Placental pericyte (primary cell): ENCODE measurements at places on chromosomes 12 and 14. TPM values are rescaled to one million over a fixed set of nuclear protein-coding genes. Genes with fewer than 3 reads are reported as not detected.

KLRD1 gene
- 0.22 and 1.3 TPM in 2 replicates for total RNA-seq

SRP54 gene
- 83.2 and 89.7 TPM in 2 replicates for total RNA-seq

CRIP2 gene
- 10.5 and 60.7 TPM in 2 replicates for total RNA-seq

SPX gene
- 0.29 and 0.44 TPM in 2 replicates for total RNA-seq

PSMD9 gene
- total RNA-seq = 65.3 and 93.0 TPM in 2 replicates

MMP19 gene
- total RNA-seq = 9.0 and 11.2 TPM in 2 replicates

SYNDIG1L gene
- total RNA-seq = not detected in 2 replicates

FGF23 gene
- total RNA-seq = not detected in 2 replicates

ACRBP gene
- total RNA-seq = under 0.01 and 0.14 TPM in 2 replicates

RPAP3 gene
- 10.7 and 16.5 TPM in 2 replicates for total RNA-seq

OGFOD2 gene
- 12.7 and 17.3 TPM in 2 replicates for total RNA-seq

SLC6A13 gene
- total RNA-seq = not detected in 2 replicates

SERPINA3 gene
- under 0.01 and 0.14 TPM in 2 replicates for total RNA-seq

TAS2R42 gene
- total RNA-seq = not detected in 2 replicates

HOXC11 gene
- total RNA-seq = under 0.01 and 1.1 TPM in 2 replicates

EFCAB11 gene
- 3.1 and 4.6 TPM in 2 replicates for total RNA-seq

KRT6C gene
- not detected in 2 replicates for total RNA-seq

CSAD gene
- 3.5 and 5.9 TPM in 2 replicates for total RNA-seq

COX6A1 gene
- total RNA-seq = 260 and 322 TPM in 2 replicates

RERG gene
- total RNA-seq = 0.72 and 0.88 TPM in 2 replicates

ZFHX2 gene
- 0.14 and 0.22 TPM in 2 replicates for total RNA-seq

GPR132 gene
- total RNA-seq = under 0.01 TPM in 1 of 2 replicates, not detected in the other

BIN2 gene
- total RNA-seq = not detected in 2 replicates

GARIN6 gene
- total RNA-seq = not detected in 2 replicates

RPS6KL1 gene
- total RNA-seq = 1.4 and 2.2 TPM in 2 replicates

GPRC5A gene
- total RNA-seq = 17.9 and 50.1 TPM in 2 replicates

CIROP gene
- total RNA-seq = not detected in 2 replicates

CLEC6A gene
- not detected in 2 replicates for total RNA-seq

HNRNPA1 gene
- 312 and 533 TPM in 2 replicates for total RNA-seq

TAS2R9 gene
- 0.14 TPM in 1 of 2 replicates, not detected in the other for total RNA-seq

APOLD1 gene
- total RNA-seq = 3.9 and 8.4 TPM in 2 replicates

NGB gene
- not detected in 2 replicates for total RNA-seq

AVPR1A gene
- not detected in 2 replicates for total RNA-seq

NINJ2 gene
- total RNA-seq = 0.22 and 0.57 TPM in 2 replicates

GPX2 gene
- total RNA-seq = not detected in 2 replicates

DNAI7 gene
- 0.22 TPM in 1 of 2 replicates, not detected in the other for total RNA-seq

MLF2 gene
- total RNA-seq = 144 and 234 TPM in 2 replicates

RND1 gene
- 0.44 TPM in 1 of 2 replicates, not detected in the other for total RNA-seq

RPGRIP1 gene
- total RNA-seq = 0.22 and 0.29 TPM in 2 replicates

LRP1-AS gene
- total RNA-seq = not detected in 2 replicates

KLHL33 gene
- total RNA-seq = under 0.01 TPM in 1 of 2 replicates, not detected in the other

SLC16A7 gene
- total RNA-seq = 31.9 and 52.7 TPM in 2 replicates

PLEK2 gene
- 12.0 and 44.7 TPM in 2 replicates for total RNA-seq

LALBA gene
- not detected in 2 replicates for total RNA-seq

CLEC4C gene
- total RNA-seq = not detected in 2 replicates

CCDC197 gene
- total RNA-seq = not detected in 2 replicates

IL22 gene
- not detected in 2 replicates for total RNA-seq

WDR20 gene
- 11.6 and 27.5 TPM in 2 replicates for total RNA-seq

KRT82 gene
- total RNA-seq = not detected in 2 replicates

MGAT4C gene
- total RNA-seq = under 0.01 TPM in 1 of 2 replicates, not detected in the other

CD163 gene
- 0.43 TPM in 1 of 2 replicates, not detected in the other for total RNA-seq

C12orf56 gene
- total RNA-seq = 2.8 and 4.3 TPM in 2 replicates

PITPNM2 gene
- total RNA-seq = 4.6 and 5.7 TPM in 2 replicates

BHLHE41 gene
- 0.66 and 1.6 TPM in 2 replicates for total RNA-seq
